Placental pericyte (primary cell): ENCODE measurements at places on chromosomes 1 and 21. TPM values are rescaled to one million over a fixed set of nuclear protein-coding genes. Genes with fewer than 3 reads are reported as not detected.

The WARS2 gene
- total RNA-seq, result 16.9 and 23.8 TPM in 2 replicates

The PLA2G2A gene
- not detected in 2 replicates for total RNA-seq

The GUCA2A gene
- not detected in 2 replicates for total RNA-seq

The KIAA0040 gene
- 0.66 and 1.1 TPM in 2 replicates for total RNA-seq

The THEM5 gene
- not detected in 2 replicates for total RNA-seq

The GPATCH4 gene
- total RNA-seq, result 14.7 and 17.8 TPM in 2 replicates

The SRGAP2B gene
- 46.5 and 64.8 TPM in 2 replicates for total RNA-seq

The GPR37L1 gene
- total RNA-seq, result under 0.01 and 0.22 TPM in 2 replicates

The PTBP2 gene
- 13.8 and 22.3 TPM in 2 replicates for total RNA-seq

The OVAAL gene
- total RNA-seq, result not detected in 2 replicates

The DCDC2B gene
- total RNA-seq, result not detected in 2 replicates

The LCA5L gene
- 0.88 and 1.0 TPM in 2 replicates for total RNA-seq

The MYOG gene
- not detected in 2 replicates for total RNA-seq

The OR6F1 gene
- not detected in 2 replicates for total RNA-seq

The FAM3B gene
- total RNA-seq, result not detected in 2 replicates

The CD48 gene
- not detected in 2 replicates for total RNA-seq

The MASP2 gene
- under 0.01 TPM in 1 of 2 replicates, not detected in the other for total RNA-seq

The TFF3 gene
- total RNA-seq, result not detected in 2 replicates

The RAB3B gene
- total RNA-seq, result 8.3 and 85.0 TPM in 2 replicates

The HSD3B2 gene
- not detected in 2 replicates for total RNA-seq

The OR2AK2 gene
- total RNA-seq, result not detected in 2 replicates

The XCL2 gene
- not detected in 2 replicates for total RNA-seq

The HES3 gene
- total RNA-seq, result not detected in 2 replicates

The ASTN1 gene
- not detected in 2 replicates for total RNA-seq

The SYCP1 gene
- not detected in 2 replicates for total RNA-seq

The MROH9 gene
- total RNA-seq, result 0.43 TPM in 1 of 2 replicates, not detected in the other

The DISP1 gene
- total RNA-seq, result 4.2 and 5.5 TPM in 2 replicates

The EFCAB7 gene
- 2.8 and 5.2 TPM in 2 replicates for total RNA-seq

The CRB1 gene
- total RNA-seq, result 0.14 TPM in 1 of 2 replicates, not detected in the other

The TMPRSS15 gene
- not detected in 2 replicates for total RNA-seq

The AQP10 gene
- total RNA-seq, result not detected in 2 replicates

The PRAMEF27 gene
- not detected in 2 replicates for total RNA-seq

The TSACC gene
- total RNA-seq, result not detected in 2 replicates

The NUF2 gene
- 0.22 and 27.2 TPM in 2 replicates for total RNA-seq

The E2F2 gene
- under 0.01 and 2.7 TPM in 2 replicates for total RNA-seq

The SLC26A9 gene
- total RNA-seq, result not detected in 2 replicates

The ALG14 gene
- total RNA-seq, result 2.2 and 4.9 TPM in 2 replicates

The CYB5RL gene
- total RNA-seq, result 5.7 and 6.1 TPM in 2 replicates

The PLA2G2D gene
- total RNA-seq, result not detected in 2 replicates

The MYCL gene
- 0.14 and 0.44 TPM in 2 replicates for total RNA-seq

The LEMD1 gene
- not detected in 2 replicates for total RNA-seq

The SMIM34 gene
- not detected in 2 replicates for total RNA-seq

The FAM72C gene
- 0.22 and 4.2 TPM in 2 replicates for total RNA-seq

The PIP5K1A gene
- 71.9 and 78.6 TPM in 2 replicates for total RNA-seq

The FAM78B gene
- total RNA-seq, result 0.29 TPM in 1 of 2 replicates, not detected in the other

The IKBKE gene
- 42.7 and 51.4 TPM in 2 replicates for total RNA-seq

The HSD3B1 gene
- total RNA-seq, result not detected in 2 replicates

The SPRR2D gene
- total RNA-seq, result not detected in 2 replicates

The BCAN gene
- total RNA-seq, result not detected in 2 replicates

The B3GALT5 gene
- 1.1 and 2.6 TPM in 2 replicates for total RNA-seq

The RAVER2 gene
- total RNA-seq, result 3.9 and 4.7 TPM in 2 replicates

The ADORA1 gene
- 5.0 and 35.5 TPM in 2 replicates for total RNA-seq
